ENCODE measurements at places on chromosomes 16 and 17.

DNA sequence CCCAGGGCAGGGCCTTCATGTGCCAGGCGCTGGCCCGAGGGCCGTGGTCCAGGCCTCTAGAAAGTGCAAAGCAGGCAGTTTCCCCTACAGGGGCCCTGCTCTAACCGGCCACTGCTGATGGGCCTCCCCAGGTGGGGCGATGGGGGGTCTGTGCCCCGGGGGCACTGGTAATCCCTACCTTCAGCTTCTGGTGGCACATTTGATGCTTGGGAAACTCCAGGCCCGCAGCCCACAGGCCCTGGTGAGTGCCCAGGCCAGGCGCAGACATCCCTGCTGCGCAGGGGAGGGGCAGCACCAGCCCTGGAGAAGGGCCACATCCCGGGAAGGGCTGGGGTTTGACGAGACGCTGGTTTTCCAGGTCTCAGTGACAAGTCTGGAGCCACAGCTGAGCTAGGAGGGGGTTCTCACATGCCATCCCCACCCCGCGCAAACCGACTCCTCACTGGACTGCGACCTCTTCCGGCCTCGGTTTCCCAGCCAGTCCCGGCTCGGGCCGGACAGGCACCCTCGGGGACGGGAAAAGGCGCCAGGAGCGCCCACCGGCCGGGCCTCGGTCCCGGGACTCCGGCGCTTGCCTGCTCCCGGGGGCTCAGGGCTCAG is 1.6 kb downstream of the DOC2B start:
- DNase-seq: no peak

GRCh38 chr17:38543403-38544174 is 62.2 kb downstream of the SRCIN1 start:
- DNase-seq: no peak

DNA sequence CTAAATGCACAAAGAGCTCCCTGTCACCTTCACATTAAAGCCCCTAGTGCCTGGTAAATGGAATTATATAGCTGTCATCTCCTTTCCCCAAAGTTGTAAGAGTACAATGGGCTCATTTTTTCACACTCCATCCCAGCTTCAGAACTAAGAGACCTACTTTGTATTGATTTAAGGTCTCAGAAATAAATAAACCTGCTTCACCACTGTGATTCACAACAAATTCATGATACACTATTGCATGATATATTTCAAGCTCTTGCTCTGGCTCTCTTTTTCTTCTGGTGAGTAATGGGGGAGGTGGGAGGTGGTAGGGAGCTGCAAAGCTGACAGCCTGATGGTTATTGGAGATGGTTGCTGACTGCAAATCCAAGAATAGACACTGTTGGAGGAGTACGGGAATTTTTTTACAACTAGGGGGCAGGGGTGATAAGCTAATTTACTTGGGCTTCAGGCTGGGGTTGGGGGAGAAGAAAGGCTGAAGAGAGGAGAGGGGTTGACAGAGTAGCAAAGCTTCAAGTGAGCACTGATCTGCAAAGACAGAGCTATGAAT is 189.9 kb downstream of the AATF start:
- DNase-seq: no peak

- no peak for DNase-seq
Measured at GRCh38 chr16:82282662-82283061, 112.6 kb upstream of the MPHOSPH6 start.

DNA sequence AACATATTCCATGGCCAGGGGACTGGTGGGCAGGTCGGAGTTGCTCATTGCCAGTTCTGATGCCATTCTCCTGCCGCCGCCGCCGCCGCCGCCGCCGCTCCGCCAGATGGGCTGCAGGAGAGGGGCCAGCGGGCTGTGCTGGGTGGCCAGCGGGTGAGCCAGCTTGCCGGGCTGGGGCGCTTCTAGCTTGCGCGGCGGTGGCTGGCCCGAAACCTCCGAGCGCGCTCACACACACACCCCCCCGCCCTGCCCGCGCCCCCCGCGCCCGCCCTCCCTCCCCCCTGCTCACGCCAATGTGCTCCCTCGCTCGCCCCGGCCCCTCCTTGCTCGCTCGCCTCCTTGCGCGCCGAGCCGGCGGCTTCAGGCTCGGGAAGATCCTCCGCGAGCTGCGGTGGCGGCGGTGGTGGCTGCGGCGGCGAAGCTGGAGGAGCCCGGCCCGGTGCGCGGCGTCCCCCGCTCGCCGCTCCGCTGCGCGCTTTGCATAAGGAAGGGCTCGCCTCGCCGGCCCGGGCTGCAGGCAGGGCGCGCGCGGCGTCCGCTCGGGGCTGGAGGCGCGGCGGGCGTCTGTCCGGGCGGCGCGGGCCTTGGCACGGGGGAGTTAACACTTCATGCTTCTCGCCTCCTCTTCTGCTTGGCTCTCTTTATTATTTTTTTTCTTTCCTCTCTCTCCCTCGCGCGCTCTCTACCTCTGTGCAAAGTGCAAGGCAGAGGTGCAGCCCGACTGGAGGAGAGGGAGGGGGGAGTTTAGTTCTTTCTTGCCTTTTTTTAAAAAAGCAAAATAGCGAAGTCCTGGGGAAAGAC is 500 bp downstream of the MAF start:
- DNase-seq: no peak

- DNase-seq: no peak
Measured at GRCh38 chr16:79587296-79587695, 13.2 kb downstream of the MAF start.

DNA sequence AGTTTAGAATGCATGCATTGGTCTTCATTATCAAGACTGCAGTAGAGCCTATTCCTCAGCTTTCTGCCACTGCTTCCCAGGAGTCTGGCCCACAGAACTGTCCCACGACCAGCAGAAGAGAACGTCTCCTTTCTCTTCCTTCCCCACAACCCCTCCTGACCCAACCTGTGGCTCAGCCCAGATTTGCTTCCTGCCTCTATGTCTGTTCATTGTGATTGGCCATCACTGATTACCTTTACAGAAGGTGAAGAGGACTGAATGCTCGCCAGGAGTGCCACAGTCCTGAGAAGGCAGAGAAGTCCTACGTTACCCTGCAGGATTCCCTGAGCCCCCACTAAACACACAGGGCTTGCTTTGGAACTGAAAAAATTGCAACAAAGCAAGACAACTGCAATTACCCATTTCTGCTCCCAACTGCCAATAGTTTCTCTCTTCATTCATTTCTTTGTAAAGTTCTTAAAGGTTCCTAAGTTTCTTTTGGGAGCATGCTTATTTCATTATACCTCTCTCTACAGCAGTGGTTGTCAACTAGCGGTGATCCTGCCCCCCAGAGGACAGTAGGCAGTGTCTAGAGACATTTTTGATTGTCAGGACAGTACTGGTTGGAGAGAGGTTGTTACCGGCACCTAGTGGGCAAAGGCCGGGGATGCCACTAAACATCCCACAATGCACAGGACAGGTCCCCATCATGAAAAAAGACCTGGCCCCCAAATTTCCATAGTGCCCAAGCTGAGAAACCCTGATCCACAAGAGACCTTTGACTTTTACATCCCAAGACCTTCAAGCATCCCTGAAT is 4.5 kb upstream of the NAT9 start:
- no peak for DNase-seq

DNA sequence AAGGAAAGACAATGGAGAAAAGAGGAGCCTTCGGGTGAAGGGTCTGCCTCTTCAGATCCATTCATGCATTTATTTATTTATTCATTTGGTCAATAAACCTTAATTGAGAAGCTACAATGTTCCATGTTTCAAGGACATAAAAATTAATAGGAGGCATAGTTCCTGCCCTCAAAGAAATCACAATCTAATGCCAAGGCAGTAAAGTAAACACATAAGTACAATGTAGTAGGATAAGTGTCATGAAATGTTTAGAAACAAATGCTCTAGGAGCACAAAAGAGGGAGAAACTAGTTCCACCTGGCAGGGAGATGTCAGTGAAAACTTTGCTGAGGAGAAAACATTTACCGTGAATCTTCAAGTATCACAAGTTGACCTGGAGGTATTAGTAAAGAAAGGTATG is 103.5 kb upstream of the NOG start:
- no peak for DNase-seq

- no peak for DNase-seq
Measured at GRCh38 chr16:29820730-29821642, 724 bp downstream of the MVP start.

DNA sequence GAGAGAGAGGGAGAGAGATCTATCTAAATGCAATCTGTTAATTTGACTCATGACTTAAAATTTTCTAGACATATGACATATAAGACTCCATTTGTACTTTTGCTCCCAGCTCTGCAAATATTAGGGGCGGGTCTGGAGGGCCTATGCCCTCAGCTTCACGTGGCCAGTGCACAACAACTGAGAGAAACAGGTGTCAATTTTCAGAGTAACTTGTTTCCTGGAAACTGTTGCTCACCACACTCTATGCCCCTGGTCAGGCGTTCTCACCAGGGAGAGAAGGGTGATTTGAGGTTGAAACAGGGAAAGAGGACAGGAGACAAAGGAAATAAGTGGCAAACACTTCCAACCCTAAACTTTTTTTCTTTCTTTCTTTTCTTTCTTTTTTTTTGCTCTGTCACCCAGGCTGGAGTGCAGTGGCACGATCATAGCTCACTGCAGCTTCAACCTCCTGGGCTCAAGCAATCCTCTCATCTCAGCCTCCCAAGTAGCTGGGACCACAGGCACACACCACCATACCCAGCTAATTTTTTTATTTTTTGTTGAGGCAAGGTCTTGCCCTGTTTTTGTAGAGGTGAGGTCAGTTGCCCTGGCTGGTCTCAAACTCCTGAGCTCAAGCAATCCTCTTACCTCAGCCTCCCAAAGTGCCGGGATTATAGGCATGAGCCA is 270.0 kb downstream of the SLC39A11 start:
- DNase-seq: no peak

DNA sequence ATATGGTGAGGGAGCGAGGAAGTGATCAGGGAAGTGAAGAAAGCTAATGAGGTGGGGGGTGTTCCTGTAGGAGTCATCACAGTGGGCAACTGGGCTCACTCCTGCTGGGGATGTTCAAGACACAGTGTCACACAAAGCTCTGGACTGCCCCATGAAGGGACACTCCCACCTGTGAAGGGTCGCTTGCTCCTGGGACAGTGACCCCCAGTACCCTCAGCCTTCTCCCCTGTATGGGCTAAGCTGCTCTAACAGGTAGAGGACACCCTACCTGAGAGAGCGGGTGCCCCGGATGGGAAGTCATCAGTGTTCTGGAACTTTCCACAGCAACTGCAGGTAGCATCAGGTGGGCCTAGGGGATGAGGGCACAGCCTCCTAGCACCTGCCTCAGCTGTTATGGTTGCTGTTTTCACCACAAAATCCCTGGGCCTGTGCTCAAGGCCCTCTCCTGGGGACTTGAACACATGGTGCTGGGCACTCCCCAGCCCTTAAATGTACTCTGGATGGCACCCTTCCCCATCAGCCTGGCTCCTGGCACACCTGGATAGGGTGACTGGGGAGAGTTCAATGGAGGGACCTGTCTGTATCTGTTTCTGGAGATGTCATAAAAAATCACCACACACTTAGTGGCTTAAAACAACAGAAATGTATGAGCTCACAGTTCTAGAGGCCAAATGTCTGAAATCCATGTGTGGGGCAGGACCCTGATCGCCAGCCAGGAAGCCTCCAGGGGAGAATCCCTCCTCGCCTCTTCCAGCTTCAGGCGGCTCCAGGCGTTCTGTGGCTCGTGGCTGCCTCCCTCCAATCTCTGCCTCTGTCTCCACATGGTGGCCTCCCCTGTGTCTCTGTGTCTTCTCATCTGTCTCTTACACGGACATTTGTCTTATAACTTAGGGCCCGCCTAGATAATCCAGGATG is 104.0 kb upstream of the CDH5 start:
- DNase-seq: peak; percentile 29

DNA sequence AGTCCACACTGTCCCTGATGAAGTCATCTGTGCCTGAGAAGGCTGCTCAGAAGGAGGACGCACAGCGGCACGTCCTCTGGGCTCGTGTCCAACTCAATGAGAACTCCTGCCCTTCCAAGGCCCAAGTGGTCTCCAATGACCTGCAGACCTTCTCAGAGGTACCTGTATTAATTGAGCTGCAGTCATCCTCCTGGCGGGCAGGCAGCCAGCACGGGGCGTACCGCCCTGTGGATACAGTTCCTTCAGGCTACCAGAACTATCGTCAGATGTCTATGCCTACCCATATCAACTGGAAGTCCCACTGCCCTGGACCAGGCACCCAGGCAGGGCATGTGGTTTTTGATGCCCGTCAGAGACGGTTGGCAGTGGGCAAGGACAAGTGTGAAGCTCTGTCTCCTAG is 2.9 kb upstream of the TMEM102 start:
- DNase-seq: no peak

- no peak for DNase-seq
Measured at GRCh38 chr17:82577300-82577699, 57.8 kb downstream of the FOXK2 start.

- no peak for DNase-seq
Measured at GRCh38 chr16:10181196-10182162, 749 bp downstream of the GRIN2A start.

- no peak for DNase-seq
Measured at GRCh38 chr16:11202260-11203091, 53.5 kb downstream of the SOCS1 start.

DNA sequence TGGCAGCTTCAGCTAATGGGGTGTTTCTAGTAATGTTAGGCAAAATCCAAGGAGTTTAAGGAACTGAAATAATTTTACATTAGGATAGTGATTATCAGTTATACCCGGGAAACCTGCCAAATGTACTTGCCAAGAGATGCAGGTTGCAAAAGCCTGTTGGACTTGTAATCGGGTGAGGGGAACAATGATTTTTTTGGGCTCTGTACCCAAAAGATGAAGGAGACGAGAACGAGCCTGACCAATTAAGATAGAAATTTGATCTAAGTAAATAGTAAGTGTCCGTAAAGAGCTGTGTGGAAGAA is 56.3 kb upstream of the ARL4D start:
- no peak for DNase-seq

- DNase-seq: no peak
Measured at GRCh38 chr16:23079675-23080301, 69.5 kb downstream of the USP31 start.

- DNase-seq: no peak
Measured at GRCh38 chr16:70735141-70735979, 49.5 kb upstream of the MTSS2 start.

DNA sequence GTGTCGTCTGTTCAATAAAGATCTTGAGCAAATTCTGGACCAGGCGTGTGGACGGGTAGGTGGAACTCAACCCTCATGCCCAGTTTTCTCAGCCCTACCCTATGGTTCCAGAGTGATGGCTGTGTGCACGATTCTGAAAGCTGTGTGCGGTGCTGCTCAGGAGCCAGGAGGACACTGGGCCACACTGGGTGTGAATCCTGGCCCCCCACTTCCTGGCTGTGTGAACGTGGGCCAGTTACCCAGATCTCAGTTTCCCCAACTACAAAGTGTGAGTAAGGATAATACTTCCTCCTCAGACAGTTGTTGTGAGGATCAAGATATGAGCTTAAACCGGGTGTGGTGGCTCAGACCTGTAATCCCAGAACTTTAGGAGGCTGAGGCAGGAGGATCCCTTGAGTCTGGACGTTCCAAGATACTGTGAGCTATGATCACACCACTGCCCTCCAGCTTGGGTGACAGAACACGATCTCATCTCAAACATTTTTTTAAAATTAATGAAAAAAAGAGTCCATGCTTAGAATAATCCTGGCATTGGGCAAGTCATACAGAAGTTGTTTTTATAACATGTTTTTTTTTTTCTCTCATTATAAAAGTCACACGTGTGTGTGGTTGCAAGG is 14.7 kb upstream of the MPRIP start:
- DNase-seq: no peak

- DNase-seq: no peak
Measured at GRCh38 chr17:4017377-4017776, 53.1 kb upstream of the ATP2A3 start.

Data from RWPE2 (cell line).